SK-MEL-5 (cell line): ENCODE measurements at places on chromosomes 4 and X. TPM values are rescaled to one million over a fixed set of nuclear protein-coding genes. Genes with fewer than 3 reads are reported as not detected.

- no peak for DNase-seq
Observed at GRCh38 chr4:183550345-183551093, 45.7 kb downstream of the ING2 start.

DNA sequence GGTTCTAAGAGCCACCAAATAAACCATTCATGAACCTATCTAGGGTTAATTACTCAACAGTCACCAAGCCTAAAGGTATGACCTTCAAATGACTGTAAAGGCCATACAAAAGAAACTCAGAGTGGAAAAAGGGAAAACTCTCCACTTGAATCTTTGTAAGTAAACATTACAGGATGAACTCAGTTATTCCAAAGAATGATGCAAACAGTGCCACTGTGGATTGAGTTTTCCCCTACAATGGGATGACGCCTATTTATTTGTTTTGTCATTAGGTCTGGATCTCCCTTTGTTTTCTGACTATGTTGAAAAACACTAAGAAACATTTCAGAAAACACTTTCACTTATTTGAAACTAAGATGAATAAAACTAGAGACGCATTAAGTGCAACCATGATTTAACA, 12.7 kb downstream of the NUDT6 start:
- DNase-seq = no peak

- no peak for DNase-seq
Observed at GRCh38 chrX:67437821-67438220, 106.0 kb upstream of the AR start.

- no peak for DNase-seq
Observed at GRCh38 chrX:71885099-71885498, 25.5 kb upstream of the NHSL2 start.

- DNase-seq = no peak
Observed at GRCh38 chr4:153790962-153791551, 2.2 kb upstream of the SFRP2 start.

DNA sequence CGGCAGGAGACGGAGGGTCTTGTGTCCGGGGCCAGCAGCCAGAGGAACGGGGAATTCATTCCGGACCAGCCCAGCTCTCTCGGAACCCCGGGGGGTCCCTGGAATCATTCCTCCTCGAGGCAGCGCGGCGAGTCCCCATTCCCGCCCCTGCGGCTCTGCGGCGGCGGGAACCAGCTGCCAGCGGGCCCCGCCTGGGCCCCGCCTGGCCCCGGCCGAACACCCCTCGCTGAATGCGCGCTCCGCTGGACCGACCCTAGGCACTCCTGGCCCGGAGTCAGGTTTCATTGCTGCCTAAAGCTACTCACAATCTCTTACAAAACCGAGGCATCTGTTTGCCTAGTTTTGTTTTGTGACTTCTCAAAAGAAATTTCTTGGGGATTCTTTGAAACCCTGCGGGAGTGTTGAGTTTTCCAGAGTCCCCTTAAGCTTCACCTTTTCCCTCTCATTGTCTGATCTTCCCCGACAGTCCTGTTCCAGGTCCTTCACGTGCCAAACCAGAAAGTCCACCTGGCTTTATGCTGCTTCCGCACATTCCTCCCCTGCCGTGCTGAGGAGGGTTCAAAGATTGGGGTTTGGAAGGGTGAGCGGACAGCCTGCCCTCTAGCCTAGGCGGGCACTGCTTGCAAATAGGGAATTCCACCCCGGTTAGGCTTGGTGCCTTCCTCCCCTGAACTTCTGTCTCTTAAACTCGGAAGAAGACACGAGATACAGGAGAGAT, 789 bp downstream of the ARHGAP10 start:
- no peak for DNase-seq

GRCh38 chrX:100404851-100405250, 5.2 kb downstream of the PCDH19 start:
- DNase-seq = no peak

- no peak for DNase-seq
Observed at GRCh38 chrX:11406109-11406765, 113.0 kb downstream of the AMELX start.

Gene MFAP3L
- total RNA-seq = 32.0 and 32.1 TPM in 2 replicates
